ENCODE measurements at places on chromosomes 6 and 20.

GRCh38 chr20:49279677-49280462 is 2.0 kb upstream of the ZNFX1 start:
- DNase-seq, result no peak

- DNase-seq, result peak; percentile 80
These were observed 32.6 kb downstream of the C6orf15 start for GRCh38 chr6:31079656-31080261.

- no peak for DNase-seq
These were observed 34.2 kb downstream of the ARHGAP40 start for GRCh38 chr20:38635721-38636288.

DNA sequence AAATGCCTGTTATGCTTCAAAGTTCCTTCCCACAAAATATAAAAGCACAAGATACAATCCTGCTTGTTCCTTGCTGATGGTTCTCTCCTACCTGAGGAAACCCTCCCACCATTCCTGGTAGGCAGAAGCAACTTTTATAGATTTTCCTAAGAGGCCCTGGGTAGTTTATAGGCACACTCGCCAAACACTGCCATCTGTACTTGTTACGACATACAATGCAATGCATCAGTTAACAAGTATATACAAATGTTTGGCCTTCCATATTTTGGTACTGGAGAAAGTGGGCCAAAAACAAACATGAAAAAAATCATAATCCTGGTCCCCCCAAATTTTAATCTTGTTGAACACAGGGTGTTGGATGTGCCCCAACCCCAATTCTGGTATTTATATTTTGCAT is 16.6 kb downstream of the MCM9 start:
- no peak for DNase-seq

DNA sequence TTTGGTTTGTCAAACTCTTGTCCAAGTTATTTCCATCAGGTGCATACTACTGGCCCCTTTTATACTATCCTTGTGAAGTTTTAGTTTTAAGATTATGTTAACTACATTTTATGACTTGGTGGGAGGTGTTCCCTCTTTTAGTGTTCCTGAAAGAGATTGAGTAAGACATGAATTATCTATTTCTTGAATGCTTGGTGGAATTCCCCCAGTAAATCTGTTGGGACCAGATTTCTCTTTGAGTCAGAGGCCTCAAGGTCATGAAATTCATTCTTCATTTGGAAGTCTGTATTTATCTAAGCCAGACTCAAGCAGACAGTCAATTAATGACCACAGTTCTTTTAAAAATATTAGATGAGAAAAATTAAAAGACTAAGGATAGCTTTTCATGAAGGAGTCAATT is 81.3 kb downstream of the MOXD1 start:
- no peak for DNase-seq

DNA sequence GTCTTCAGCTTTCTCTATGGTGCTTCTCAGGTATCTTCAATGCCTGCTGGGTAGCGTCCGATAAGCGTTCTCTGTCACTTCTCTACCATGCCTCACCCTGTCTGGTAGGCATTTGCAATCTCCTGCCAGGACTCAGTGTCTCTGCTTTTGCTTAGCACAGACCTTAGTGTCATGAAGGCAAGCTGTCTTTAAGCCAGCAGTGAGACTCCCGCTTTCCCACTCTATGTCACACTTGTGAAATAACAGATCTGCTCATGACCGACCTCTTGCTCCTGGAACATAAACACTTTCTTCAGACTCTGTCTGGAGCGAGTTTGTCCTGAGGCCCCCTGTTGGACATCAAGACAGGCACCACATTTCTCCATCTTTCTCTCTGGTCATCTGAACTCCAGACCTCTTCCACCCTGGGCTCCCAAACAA is 17.0 kb downstream of the ADGRB3 start:
- DNase-seq, result no peak
